ENCODE measurements at places on chromosomes 5 and 9. TPM values are rescaled to one million over a fixed set of nuclear protein-coding genes. Genes with fewer than 3 reads are reported as not detected.
A peak's percentile ranks its signal among the peaks of the same experiment; 100 is the strongest.

The C9 gene
- total RNA-seq = not detected

The ANKRD31 gene
- 0.74 TPM for total RNA-seq

The SPATA31A3 gene
- not detected for total RNA-seq

The GM2A gene
- total RNA-seq = 19.4 TPM

DNA sequence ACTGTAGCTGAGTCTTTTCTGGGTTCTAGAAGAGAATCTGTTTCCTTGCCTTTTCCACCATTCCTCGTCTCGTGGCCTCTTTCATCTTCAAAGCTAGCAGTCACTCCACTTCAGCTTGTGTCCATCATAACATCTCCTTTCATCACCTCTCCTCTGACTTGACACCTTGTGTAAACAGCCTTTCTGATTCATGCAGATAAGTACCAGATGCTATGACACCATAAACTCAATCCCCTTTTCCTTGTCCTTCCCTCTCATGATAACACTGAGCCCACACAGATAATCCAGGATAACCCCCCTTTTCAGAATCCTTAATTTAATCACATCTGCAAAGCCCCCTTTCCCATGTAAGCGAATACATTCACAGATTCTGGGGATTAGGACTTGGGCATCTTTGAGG, 95.5 kb downstream of the SNX24 start:
- no peak for DNase-seq

The SURF6 gene
- 32.9 TPM for total RNA-seq

DNA sequence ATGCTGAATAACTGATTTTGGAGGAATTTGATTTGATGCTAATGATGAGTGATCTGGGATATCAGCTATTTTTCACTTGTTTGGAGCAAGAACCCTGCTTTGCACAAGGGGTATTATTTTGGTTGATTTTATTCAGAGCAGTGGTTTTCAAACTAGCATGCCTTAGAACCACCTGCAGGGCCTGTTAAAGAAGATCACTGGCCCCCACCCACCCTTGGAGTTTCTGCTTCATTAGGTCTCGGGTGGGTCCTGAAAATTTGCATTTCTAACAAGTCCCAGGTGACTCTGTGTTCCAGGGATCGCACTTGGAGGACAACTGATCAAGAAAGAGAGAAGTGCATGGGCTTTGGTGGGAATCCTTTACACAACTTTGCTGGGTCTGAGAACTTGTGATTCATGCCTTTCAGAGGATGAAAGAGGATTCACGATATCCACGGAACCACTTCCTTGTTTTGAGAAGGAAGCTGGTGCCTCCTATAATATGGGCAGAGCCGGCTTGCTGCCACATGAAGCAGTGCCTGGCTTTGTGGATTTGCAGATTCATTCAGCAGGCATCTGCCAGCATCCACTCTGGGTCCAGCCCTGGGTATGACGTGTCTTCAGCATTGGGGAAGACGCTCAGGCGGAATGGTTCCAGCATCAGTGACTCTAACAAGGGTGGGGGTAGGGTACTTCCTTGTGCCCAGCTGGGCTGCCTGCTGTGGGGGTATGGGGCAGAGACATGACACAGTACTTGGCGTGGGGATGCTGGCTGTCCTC, 106.6 kb upstream of the PITX1 start:
- DNase-seq = no peak

The ZFP37 gene
- 14.1 TPM for total RNA-seq

The ASPN gene
- not detected for total RNA-seq

The COL5A1 gene
- 14.2 TPM for total RNA-seq

- DNase-seq = no peak
Measured at GRCh38 chr9:130937146-130938076, 1.6 kb downstream of the FIBCD1 start.

DNA sequence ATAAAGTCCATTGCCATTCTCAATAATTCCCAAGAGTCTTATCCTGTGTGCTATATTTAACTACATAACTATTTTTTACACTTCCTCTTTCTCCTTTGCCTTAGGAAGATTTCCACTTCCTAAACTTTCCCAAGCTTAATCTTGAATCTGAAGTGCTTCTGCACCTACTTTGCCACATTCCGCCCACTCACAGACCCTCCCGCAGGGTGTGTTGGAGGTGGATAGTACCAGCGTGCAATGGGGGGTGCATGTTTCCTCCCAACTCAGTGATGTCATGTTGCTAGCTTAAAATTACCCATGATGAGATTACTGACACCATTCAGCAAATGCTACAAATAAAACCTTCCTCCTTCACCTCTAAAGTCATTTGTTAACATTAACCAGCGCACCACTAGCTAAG, 460.2 kb downstream of the NR2F1-AS1 start:
- no peak for DNase-seq

DNA sequence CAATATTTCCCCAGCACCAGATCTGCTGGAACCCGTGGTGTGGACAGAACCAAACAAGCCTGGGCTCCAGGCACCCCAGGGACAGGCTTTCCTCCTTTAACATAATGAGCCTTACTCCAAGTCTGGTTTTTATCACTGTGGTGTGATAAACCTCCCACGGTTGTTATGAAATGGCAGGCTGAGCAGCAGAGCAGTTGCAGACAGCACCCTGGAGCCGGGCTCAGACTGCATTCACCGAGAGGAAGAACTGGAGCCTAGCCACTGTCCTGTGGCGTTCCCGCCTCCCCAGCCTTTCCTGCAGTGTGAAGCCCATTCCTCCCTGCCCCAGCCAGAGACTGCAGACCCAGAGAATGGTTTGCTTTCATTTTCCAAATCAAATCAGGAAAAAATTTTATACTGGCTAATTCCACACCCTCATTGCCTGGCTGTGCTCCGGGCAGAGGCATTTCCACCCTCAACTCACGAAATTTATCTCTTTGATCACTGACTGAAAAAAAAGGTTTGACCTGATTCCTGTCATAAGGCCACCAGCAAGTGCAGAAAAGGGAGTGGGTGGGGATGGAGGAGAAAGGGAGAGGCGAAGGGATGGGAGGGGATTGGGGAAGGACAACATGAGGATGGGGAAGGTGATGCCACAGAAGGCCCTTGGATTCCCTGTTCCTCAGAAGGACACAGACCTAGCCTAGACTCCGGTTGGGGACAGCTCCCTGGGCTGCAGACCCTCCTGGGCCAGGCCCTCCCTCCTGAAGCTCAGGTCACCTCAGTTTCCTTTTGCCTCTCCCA, 18.9 kb downstream of the IPPK start:
- no peak for DNase-seq

DNA sequence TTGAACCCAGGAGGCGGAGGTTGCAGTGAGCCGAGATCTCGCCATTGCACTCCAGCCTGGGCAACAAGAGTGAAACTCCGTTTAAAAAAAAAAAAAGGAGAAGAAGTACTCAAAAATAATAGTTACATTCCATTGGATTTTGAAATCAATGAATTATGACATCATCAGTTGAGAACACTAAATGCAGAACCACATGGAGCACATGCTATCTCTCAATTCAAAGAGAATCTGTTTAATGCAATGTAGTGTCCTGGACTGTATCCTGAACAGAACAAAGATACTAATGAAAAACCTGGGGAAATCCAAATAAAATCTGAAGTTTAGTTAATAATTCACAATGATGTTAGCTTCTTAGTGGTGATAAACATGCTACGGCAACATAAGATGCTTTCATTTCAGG, 20.3 kb downstream of the CDC14B start:
- no peak for DNase-seq

DNA sequence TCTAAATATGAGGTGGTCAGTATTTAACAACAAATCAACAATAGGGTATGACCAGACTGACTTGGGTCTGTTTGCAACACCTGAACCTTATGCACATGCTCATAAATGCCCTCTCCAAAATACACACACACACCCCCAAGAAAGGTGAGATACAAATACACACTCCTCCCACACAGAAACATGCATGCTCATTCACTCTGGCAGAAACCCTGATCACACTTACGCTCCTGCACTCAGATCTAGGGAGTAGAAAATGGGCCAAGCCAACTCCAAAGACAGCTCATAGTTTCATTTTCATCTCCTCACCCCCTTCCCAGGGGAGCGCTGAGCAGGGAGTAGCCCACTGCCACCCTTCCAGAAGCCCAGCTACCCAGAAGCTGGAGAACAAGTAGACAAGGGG, 11.3 kb downstream of the TRIM7 start:
- no peak for DNase-seq

The PCDHGB2 gene
- total RNA-seq = 2.1 TPM

DNA sequence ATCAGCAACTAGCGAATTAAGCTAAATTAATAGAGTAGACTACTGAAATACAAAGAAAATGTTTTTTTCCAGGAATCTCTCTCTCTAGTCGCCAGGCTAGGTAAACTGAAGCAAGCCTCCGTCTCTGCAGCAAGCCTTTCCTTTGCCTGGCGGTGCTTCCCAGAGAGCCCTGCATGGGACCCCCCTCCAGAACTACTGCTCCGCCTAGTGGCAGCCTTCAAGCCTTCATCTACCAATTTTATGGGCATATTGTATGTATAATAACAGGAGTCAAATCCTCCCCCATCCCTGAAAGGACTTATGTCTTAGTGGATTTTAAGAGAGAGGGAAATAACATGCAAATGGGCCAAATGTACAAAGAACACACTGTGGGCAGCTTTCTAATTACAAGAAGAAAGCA, 241.9 kb downstream of the SAXO1 start:
- peak; percentile 81 for DNase-seq

The FLT4 gene
- 13.9 TPM for total RNA-seq

The PCDHGB1 gene
- total RNA-seq = 4.3 TPM

DNA sequence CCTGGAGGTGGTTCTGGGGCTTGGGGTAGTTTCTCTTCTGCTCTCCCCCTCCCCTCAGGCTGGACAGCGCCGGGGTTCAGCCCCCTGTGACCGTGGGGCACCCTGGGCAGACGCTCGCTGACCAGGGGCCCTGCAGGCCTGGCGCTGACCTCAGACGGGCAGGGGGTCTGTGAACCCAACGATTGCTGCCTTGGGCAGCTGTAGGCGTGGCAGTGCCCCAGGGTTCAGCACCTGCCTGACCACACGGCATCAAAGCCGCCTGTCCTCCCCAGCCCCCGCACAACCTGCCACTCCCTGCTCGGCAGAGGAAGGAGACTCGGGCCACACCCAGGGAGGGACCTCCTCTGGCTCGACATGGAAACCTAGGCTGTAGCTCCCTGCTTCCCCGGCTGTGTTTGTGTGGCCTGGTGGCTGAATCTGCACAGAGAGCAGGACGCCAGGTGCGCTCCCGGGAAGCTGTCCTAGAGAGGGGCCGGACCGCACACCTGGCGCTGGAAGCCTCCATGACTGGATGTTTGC, 12.2 kb downstream of the LCN12 start:
- DNase-seq = no peak

Measured in neural progenitor cell (in vitro differentiated cells).